ENCODE measurements at places on chromosomes 12 and 14.

DNA sequence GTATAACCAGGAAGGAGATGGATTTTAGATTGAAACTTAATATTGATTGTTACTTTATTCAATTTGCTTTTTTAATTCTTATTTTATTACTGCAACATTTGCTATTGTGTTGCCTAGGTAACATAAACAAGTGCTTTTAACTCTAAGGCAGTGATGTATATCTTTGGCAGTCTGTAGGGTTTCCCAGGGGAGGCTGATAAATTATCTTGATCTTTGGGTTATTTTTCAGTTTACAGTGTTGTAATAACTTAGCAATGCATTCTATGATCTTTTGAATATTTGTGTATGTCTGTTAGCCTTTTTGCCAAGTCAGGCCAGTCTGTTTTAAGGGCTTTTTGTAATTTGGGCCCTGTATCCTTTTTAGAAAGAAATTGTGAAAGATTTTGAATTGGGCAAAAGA lies 7.8 kb upstream of the DTD2 start:
- DNase-seq: no peak

DNA sequence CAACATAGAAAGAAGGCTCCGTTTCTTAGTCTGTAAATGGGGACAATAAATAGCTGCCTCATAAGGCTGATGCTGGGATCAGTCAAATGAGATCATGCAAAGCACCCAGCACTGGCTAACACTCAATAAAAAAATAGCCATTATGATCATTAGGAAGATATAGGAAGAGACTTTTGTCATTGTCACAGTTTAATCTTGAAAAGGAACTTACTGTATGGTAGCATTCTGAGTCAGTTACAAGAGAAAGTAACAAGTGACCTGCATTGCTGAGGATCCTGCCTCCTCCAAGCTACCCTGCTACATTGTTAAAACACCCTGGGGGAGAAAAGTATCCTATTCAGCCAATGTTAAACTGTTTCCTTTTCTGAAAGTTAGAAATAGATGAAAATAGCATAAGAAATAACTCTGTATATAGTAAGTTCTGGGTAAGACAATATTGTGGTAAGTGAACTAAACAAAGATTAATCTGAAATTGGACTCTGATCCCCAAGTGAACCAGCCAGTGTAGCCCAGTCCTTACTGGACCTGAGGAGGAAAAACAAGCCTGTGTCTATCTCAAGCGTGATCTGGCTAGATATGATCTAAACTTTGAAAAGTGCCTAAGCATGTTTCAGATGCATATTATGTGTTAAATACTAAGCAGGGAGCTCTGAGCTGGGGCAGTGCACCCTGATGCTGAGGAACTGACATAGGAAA lies 3.6 kb upstream of the NUDT4 start:
- no peak for DNase-seq

GRCh38 chr12:94039914-94040313 lies 108.5 kb upstream of the PLXNC1 start:
- no peak for DNase-seq

- DNase-seq: no peak
These were observed 96.2 kb downstream of the SEC23A start for GRCh38 chr14:39006721-39007410.

GRCh38 chr12:52274521-52275120 lies at the start of gene KRT86:
KRT86 (plus strand) TSS chr12:52274645; CDS start chr12:52301917, 27,272 bp downstream.
- no peak for DNase-seq

GRCh38 chr12:56062996-56063395 lies 17.0 kb upstream of the ERBB3 start:
- DNase-seq: no peak

GRCh38 chr14:104195878-104196277 lies 57.5 kb downstream of the KIF26A start:
- no peak for DNase-seq

GRCh38 chr14:64337888-64338615 lies 43.9 kb upstream of the ESR2 start:
- peak; percentile 47 for DNase-seq

DNA sequence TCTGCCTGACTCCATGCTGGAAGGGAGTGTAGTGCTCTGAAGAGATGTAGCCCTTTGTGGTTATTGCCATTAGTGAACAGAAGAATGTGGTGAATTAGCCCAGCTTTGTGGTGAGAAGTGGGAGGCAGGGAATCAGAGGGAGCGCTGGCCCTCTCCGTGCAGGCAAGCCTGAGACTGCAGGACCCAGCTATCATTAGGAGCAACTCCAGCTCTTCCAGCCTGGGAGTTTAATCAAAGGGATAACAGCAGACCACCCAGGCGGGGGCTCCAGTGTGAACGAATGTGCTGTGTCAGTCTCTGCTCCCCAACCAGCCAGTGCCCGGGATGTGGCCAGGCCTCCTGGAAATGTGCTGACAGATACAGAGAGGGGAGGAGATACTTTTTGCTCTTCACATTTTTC lies 142.7 kb downstream of the TTLL5 start:
- no peak for DNase-seq

GRCh38 chr12:74105434-74105833 lies 432.2 kb upstream of the ATXN7L3B start:
- no peak for DNase-seq

DNA sequence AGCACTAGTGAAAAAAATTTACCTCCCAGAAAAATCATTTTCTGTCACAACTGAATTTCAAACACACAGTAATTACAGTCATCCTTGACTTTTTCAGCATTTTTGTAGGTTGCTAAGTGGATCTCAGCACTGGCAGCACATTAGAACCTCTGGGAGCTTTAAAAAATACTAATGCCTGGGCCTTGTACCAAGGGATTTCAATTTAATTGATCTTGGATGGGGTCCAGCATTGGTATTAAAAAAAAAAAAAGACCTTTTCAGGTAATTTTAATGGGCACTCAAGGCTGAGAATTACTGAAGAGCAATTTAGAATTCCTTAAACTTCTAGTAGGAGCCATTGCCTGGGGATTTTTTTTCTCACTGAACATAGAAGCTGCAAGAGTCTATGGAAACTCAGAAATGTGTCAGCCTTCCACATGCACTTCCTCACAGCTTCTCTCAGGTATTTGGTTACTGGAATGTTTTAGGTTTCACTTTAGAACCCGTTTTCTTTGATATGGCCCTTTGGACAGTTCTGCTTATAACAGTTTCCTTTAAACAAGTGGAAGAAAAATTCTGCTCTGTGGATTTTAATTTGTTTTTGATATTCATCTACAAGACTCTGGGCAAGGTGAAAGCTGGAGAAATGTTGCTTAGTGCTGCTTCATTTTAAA lies 88.5 kb upstream of the DACT1 start:
- no peak for DNase-seq

DNA sequence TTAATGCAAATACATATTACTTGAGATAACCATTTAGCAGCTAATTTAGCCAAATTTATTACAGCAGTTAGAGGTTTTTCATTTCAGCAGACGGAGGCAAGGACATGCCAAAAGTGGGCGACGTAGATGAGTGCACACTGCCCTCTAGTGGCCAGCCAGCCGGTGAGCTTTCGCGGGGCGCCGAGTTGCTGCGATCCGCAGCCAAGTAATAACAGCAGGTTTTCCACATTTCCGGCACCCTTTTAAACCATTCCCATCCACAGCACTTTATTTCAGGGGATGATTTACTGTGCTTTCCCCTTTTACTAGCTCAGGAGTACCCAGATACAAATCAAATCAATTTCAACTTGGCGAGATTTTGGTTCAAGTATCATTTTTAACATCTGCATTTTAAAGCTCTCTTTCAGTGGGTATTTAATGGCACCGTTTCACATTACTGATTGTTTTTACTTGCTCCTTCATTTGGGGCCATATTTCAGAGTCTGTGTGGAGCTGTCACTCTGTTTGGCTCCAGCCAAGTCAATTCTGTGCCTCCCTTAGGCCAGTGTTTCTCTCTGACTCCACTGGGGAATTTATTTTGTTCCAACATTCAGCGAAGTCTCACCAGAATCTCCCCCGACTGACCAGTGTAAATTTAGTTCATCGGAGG lies 158.0 kb downstream of the EGLN3 start:
- DNase-seq: peak; percentile 86

- DNase-seq: peak; percentile 90
These were observed 285.3 kb downstream of the DPF3 start for GRCh38 chr14:72608391-72609204.

DNA sequence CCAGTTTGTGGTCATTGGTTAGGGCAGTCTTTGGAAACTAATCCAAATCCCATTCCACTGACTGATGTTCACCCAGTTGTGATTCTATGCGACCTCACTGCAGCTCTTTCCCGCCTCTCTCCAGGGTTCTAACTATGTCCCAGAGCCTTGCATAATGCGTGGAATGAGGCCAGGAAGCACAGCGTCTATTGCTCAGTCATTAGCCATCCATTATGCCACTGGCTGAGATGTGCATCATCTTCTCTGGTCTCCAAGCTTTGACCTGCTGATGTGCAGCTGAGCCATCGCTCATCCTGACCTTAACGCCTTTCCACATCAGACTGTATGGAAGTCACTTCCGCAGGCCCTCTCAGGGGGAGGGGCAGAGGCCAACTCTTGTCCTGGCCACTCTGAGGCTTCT lies 115.4 kb upstream of the VRK1 start:
- DNase-seq: no peak

DNA sequence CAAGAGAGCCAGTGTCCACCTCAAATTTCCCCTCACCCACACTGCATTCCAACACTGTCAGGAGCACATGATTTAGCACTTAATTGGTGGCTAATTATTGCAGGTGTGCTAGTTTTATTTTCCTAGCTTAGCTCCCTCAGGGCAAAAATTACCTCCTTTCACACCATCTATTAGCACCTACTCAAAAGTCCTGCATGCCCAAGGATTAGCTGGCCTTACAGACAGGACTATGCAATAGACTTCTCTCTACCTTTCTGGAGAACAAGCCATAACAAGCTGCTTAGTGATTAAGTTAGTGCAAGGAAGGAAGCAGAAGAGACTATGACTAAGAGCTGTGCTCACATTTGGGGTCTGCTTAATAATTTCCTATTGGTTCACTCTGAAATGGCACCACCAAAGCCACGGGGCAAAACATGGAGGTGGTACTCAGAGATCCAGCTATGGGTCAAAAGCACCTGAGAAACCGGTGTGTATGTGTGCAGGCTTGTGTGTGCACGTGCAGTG lies 69.5 kb downstream of the STON2 start:
- DNase-seq: no peak

- DNase-seq: no peak
These were observed 5.2 kb downstream of the EPYC start for GRCh38 chr12:90999527-90999926.

- DNase-seq: no peak
These were observed 1272.5 kb upstream of the SEL1L start for GRCh38 chr14:82805892-82806825.

GRCh38 chr12:15982071-15982470 lies 70.9 kb downstream of the DERA start:
- no peak for DNase-seq

DNA sequence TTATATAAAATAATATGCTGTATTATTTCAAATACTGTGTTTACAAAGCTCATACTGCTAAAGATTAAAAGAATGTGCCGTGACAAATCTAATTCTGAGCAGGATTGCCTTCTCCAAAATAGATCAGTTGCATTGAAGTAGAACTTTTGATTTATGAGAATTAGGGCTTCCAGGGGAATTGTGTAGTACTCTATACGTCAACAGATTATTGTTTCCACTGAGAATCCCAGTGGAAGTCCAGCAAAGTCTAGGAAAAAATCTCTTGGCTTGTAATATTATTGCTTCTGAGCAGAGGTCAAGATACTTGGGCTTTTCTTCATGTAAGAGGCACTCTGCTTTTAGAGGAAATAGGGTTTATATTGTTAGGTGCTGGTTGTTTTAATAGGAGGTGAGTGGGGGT lies 133.9 kb downstream of the TRHDE start:
- DNase-seq: no peak

DNA sequence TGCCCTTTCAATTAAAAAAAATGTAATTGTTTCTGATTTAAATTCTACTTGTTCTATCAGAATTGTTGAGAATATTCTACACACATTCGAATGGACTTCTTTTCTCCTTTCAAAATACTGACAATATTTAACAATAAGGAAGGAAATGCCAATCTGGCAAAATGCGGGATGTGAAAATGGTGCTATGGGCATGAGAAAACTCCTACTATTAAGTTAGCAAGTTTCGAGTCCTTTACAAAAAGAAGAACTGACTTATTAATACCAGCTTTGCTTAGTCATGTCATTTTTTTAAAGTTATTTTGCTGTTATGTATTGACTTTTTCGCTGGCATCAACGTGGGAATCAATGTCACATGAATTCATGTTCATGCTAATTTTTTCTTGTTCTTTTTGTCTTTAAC lies 31.7 kb upstream of the ARL1 start:
- no peak for DNase-seq

DNA sequence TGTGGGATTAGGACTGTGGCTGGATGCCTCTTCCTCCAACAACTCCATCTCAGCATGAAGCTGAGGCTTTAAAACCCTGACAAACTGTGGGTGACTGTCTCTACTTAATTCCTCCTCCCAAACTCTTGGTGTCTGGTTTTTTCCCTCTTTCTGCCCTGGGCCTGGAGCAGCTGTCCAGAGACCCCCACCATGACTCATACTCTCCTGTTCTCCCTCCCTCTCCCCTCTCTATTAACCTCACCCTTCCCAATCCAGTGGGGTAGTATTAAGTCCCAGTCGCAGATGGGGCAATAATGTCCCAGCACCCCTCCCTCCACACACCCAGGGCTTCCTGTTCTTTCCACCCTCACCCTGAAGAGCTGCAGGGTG lies 2.0 kb upstream of the DNAJC14 start:
- DNase-seq: no peak

- peak; percentile 8 for DNase-seq
These were observed 1.2 kb downstream of the SPPL3 start for GRCh38 chr12:120902846-120903411.

GRCh38 chr12:129101816-129102215 lies 248.5 kb downstream of the GLT1D1 start:
- DNase-seq: no peak

GRCh38 chr12:14362352-14362751 lies 3.1 kb upstream of the ATF7IP start:
- no peak for DNase-seq

- DNase-seq: no peak
These were observed 126.6 kb downstream of the SLC6A15 start for GRCh38 chr12:84785951-84786350.

Measured in AG08396 (cell line).